ENCODE measurements at places on chromosomes 12 and 14. TPM values are rescaled to one million over a fixed set of nuclear protein-coding genes. Genes with fewer than 3 reads are reported as not detected.

TRIM9 gene
- 0.66 TPM for total RNA-seq

OTUB2 gene
- total RNA-seq = 2.7 TPM

SSPN gene
- total RNA-seq = 13.5 TPM

ADAMTS20 gene
- not detected for total RNA-seq

TMEM132D gene
- total RNA-seq = 0.32 TPM

CIROP gene
- total RNA-seq = not detected

SCNN1A gene
- 158 TPM for total RNA-seq

DNA sequence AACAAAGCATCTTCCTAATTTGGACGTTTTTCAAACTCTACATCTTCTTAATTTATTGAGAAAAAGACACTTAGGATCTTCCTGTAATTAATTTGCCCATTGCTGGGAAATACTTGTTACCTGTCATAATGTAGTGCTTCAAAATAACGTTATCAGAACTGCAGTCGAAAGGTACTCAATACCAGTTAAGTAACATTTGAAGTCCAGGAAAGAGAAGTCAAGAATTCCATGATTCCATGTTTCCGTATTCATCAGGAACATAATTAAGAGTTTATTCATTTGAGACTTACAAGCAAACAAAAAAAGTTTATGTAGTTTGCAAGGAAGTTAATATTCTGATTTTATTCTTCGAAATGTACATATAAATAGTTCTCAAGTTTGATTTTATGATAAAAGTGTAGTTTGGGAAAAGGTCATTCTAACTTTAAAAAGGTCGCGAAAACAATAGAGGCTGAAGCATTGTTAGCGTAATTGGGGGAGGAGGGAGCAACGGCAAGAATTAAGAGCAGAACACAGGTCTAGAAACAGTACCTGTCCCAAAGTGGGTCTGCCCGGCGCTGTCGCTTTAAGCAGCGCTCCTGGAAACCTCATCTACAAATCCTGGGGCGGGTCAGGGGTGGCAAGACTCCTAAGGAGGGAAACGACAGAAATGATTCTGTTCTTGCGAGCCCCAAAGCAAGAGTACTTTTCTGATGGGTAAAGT, 1.2 kb upstream of the KCNMB4 start:
- DNase-seq = peak; percentile 22

DNA sequence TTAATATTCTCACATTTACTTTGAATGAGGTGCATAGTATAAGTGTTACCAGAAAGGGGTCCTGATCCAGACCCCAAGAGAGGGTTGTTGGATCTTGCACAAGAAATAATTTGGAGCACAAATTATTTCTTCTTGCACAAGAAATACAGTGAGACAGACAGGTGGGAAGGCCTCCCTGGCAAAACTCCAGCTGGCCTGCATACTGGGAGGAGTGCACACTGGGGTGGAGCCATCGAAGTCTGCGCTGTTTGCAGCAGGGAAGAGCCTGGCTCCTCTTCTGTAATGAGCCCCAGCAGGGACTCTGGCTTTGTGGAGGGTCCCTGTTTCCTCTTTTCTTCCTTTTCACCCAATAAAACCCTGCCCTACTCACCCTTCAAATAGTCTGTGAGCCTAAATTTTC, 141.6 kb downstream of the GLT1D1 start:
- DNase-seq = no peak

GRCh38 chr12:125683748-125684381, 618.6 kb downstream of the AACS start:
- peak; percentile 23 for DNase-seq

DNA sequence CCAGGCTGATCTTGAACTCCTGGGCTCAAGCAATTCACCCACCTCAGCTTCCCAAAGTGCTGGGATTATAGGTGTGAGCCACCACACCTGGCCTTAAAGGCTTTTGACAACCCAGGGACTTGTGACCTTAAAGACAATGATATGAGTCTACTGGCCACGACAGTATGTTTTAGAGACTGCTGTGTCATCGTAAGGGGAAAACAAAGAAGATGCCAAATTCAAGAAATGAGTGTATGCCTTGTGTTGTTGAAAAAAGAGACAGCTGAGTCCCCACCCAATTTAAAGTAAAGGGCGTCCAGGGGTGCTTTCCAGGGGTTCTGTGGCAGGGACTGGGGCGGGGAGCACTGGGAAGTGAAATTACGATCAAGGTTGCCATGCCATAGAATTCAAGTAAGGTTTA, 26.4 kb upstream of the FBXO21 start:
- no peak for DNase-seq

- no peak for DNase-seq
Measured at GRCh38 chr14:105398726-105399465, 558 bp downstream of the TEX22 start.

- no peak for DNase-seq
Measured at GRCh38 chr14:51053157-51053556, 41.7 kb downstream of the TRIM9 start.

GRCh38 chr14:69096781-69097475, 56.0 kb downstream of the DCAF5 start:
- no peak for DNase-seq

DNA sequence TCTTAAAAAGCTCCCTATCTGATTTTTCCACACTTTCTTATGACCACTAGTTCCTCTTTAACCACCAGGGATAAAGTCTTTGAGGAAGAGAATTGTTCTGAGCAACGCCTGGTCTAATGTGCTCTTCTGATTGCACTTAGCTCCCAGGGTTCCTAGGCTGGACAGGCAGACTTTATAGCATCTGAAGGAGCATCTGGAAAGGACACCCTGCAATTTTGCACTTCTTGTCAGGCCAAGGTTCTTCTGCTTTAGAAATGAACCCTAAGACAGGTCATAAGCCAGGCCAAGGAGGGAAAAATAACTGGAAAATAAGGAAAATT, 126.3 kb downstream of the KTN1 start:
- DNase-seq = no peak

DNA sequence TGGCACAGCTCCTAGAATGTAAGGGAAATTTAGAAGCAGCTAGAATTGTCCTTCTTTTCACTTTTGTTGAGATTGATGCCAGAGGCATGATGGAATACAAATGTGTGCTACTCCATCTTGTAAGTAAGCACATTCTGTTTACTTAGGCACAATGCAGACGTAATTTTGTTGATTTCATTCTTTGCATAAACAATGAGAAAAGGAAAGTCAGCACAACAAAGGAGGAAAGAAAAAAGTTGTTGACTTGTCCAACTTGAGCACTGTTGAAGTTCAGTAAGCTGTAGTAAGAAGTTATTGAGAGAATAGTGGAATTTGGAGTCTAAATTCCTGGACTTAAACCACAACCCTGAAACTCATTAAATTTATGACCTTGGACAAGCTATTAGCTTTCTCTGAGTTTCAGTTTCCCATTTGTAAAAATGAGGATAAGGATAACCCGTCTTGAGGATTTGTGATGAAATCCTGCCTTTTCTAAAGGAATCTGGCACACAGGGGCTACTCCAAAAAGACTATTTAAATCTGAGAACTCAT, 19.4 kb upstream of the CNTN1 start:
- no peak for DNase-seq

DNA sequence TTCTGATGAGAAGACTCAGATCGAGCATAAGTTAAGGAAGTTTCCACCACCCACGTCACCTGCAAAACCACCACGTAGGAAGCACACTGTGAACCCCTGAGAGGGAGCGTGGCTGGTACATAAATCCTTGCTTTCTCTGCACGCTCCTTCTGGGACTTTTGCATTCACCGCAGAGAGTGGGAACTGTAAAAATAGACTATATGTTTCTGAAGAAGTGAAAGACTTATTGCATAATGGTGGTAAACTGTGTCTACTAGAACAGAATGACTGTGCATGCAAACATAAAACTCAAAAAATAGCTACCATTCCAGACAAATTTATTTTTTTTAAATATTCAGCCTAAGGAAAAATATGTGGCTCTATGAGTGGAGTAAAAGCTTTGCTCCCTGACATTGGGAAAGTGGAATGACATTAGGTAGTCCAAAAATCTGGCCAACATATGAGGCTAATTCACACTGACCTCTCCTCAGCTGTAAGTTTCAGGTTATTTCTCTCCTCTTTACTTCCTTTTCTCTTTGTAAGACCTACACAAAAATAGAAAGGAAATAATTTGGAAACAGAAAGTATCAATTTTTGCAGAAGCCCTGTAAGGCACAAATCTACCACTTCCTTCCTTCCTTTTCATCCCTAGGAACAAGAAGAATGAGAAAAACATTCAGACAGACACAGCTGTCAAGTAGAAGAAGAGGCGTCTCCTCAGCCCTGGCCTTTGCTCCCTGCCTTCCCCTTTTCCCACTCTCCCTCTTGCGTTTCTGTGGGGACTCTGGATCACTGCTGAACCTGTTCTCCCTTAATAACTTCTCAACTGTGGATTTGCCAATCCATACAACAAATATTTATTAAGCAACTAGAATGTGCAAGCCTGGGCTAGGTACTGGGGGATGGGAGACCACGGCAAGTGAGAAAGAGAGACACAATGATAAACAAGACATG, 264.3 kb upstream of the FOXN3 start:
- DNase-seq = no peak

- no peak for DNase-seq
Measured at GRCh38 chr12:42360747-42361403, 34.9 kb downstream of the PPHLN1 start.

GRCh38 chr14:37122288-37122687, 50.1 kb downstream of the SLC25A21 start:
- no peak for DNase-seq

GRCh38 chr14:36817071-36817930, 155.6 kb downstream of the PAX9 start:
- no peak for DNase-seq

GRCh38 chr14:25607192-25607591, 557.2 kb upstream of the STXBP6 start:
- DNase-seq = no peak

DNA sequence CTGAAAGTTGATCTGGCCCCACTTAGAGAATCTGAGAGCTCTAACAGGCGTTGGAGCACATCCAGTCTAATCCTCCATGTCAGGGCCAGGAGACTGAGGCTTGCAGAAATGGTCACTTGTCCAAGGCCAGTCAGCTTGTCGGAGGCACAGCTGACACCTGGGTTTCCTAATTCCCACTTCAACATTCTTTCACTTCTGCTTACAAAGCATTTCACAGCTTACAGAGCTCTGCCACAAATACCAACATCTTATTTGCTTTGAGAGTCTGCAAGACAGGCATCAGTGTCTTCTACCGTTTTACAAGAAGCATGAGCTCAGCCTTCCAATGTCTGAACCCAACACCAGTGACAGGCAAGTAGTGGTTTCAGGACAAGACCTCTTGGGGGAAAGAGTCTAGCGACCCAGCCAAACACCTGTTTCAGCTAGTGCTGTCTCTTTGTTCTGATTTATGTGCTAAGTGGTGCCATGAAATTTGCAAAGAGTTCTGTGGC, 31.8 kb downstream of the ISCA2 start:
- no peak for DNase-seq

DNA sequence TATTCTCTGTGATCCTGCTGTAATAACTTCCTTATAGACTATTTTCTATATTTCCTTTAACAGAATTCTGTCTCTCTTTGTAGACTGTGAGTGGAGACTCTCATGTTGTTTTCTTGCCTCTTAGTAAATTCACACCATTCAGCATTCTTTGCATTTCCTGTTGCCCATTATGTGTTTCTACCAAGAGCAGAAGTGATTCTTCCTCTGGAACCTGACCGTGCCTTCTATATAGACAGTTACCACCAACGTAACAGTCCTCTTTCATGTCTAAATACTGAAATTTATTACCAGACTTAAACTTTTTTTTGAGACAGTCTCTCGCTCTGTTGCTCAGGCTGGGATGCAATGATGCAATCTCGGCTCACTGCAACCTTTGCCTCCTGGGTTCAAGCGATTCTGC, 31.1 kb downstream of the METAP2 start:
- no peak for DNase-seq

DNA sequence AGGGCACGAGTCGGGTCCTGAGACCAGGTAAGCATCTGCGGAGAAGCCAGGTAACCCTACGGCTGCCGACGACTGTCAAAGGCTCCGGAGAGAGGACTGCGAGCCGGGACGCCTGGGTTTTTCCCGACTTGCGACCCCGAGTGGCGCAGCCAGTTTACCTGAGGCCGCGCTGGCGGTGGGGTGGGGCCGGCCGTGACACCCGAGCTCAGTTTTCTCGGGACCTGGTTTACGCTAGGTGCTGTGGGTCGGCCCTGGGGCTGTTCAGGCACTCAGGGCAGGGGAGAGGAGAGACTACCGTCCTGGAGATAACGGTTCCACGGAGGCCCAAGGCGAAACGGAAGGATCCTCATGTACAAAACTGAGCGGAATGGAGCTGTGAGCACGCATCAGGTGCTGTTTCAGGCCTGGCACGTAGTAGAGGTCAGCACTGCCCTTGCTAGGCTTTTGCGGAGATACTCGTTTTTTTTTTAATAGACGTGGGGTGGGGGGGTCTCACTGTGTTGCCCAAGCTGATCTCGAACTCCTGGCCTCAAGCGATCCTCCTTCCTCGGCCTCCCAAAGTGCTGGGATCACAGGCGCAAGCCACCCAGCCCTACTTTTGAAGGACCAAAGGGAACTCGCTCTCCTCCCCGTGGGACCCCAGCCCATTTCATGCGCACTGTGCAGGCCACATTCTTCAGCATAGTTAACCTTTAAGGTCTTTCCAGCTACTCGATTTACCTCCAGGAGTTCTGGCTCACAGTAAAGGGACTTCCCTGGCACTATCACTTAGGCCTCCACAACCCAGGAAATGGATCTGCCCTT, 471 bp downstream of the MTRFR start:
- DNase-seq = no peak

DNA sequence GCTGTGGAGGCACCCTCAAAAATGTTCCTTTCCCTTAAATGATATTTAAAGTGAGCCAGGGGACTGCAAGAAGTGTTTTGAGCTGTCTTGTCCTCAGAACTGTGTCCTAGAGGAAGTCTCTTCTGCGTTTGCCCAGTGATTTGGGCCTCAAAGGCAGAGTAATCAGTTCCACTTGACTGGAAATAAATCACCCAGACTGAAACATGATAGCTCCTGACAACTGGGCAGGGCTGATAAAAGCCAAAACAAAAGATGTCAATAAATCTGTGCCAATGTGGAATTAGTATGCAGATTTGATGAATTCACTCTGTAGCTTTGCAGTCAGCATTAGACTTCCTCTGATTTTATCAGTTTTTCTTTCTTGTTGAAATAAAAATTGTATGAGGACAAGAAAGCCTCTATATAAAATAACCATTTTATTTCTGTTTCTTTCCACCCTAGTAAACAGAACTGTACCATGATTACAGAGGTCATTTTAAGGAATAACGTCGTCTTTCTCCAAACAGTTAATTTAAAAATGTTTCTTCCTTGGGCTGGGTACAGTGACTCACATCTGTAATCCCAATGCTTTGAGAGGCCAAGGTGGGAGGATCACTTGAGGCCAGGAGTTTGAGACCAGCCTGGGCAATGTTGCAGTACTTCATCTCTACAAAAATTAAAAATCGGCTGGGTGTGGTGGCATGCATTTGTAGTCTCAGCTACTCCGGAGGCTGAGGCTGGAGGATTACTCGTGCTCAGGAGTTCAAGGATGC, 180.8 kb downstream of the ERC1 start:
- DNase-seq = no peak

DNA sequence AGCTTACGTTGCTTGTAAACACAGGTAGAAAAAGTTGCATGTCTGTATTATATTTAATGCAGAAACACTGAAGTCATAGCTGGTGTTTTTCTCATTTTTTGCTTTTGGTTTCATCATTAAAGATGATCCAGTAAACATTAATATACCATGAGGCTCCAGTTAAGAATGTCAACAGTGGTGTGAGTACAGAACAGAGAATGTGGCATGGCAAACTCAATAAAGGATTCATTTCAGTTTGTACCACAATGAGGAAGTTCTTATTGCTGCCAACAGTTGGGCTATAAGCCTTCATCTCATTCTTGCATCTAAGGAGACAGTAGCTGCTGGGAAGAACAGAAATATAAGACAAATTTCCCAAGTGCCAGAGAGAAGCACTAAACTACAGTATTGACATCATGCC, 72.1 kb upstream of the ST8SIA1 start:
- DNase-seq = no peak

- no peak for DNase-seq
Measured at GRCh38 chr14:79708426-79709388, 502.6 kb downstream of the DIO2 start.
